Sigmoid colon (tissue), 7 donors: ENCODE measurements at places on chromosomes 13 and 19. TPM values are rescaled to one million over a fixed set of nuclear protein-coding genes. Genes with fewer than 3 reads are reported as not detected.
A peak's percentile ranks its signal among the peaks of the same experiment; 100 is the strongest.

DNA sequence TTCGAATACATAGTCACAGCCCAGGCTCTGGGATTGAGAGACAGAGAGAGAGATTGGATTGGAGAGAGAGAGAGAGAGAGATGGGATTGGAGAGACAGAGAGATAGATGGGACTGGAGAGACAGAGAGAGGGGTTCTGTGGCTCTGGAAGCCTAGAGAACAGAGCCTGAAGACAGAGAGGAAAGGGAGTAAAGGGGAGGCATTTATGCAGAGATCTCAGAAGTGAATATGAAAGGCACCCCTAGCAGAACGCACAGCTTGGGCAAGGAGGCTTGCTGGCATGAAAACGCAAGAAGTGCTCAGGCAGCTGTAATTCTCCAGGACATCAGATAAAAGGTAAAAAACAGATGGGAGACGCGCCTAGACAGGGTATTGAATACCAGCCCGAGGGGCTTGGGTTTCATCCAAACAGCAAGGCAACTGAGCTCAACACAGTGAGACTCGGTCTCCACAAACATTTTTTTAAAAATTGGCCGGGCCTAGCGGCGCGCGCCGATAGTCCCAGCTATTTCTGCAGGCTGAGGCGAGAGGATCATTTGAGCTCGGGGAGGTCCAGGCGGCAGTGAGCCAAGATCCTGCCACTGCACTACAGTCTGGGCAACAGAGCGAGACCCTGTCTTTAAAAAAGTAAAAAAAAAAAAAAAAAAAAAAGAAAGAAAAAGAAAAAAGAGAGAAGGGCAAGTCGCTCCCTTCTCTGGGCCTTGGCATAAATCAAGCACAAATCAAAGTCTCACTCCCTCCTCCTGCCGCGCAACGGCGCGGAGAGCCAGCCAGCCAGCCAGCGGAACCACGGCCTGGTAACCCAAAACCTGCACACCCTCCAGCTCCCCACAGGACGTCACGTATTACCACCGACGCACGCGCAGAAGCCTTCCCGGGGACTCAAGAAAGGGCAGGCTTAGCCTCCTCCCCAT lies 774 bp upstream of the PPP2R1A start:
- no peaks in the 10 kb centered on the region for H3K27me3 ChIP-seq
- H3K27ac ChIP-seq: peak overlapping the region; percentile 89
- peak overlapping the region; percentile 44 for H3K4me3 ChIP-seq
- H3K36me3 ChIP-seq: no peaks in the 10 kb centered on the region

- H3K4me1 ChIP-seq: peaks cover 3% of the 10 kb centered on the region
- H3K4me3 ChIP-seq: no peak overlapping the region
- H3K27me3 ChIP-seq: no peaks in the 10 kb centered on the region
- no peak for DNase-seq
These were observed 6.1 kb upstream of the FXYD3 start for GRCh38 chr19:35109395-35110112.

- H3K36me3 ChIP-seq: no peaks in the 10 kb centered on the region
- no peaks in the 10 kb centered on the region for H3K4me1 ChIP-seq
- no peak for DNase-seq
- H3K27me3 ChIP-seq: no peaks in the 10 kb centered on the region
These were observed 755 bp upstream of the ZNF726 start for GRCh38 chr19:23913931-23914330.

- no peak for DNase-seq
- H3K4me1 ChIP-seq: peaks cover 18% of the 10 kb centered on the region
- no peaks in the 10 kb centered on the region for H3K36me3 ChIP-seq
- peak overlapping the region; percentile 78 for H3K4me3 ChIP-seq
- no peaks in the 10 kb centered on the region for H3K27me3 ChIP-seq
- H3K27ac ChIP-seq: peak overlapping the region; percentile 79
These were observed 625 bp downstream of the ZNF709 start for GRCh38 chr19:12484011-12484370.

DNA sequence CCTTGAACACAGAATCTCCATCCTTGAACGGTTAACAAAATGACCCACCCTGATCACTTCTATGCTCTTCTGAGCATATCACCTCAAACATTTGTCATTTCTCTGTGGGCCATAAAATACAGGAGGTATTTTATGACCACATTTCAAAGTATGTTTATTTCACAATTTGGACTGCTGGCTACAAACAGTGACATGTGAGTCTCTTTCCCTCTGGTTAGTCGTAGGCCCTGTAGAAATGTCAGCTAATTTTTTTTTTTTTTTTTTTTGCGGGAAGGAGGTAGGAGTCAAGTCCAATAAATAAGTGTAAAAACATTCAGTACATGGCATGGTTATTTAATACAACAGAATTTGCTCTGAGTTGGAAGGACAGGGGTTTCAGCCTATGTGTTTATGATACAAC lies 70.7 kb downstream of the FOXO1 start:
- no peak overlapping the region for H3K27ac ChIP-seq
- no peak overlapping the region for H3K4me3 ChIP-seq
- no peaks in the 10 kb centered on the region for H3K36me3 ChIP-seq
- peaks cover 61% of the 10 kb centered on the region for H3K4me1 ChIP-seq

GRCh38 chr19:49514151-49514550 lies 1.7 kb downstream of the FCGRT start:
- no peaks in the 10 kb centered on the region for H3K36me3 ChIP-seq
- H3K4me1 ChIP-seq: peaks cover 29% of the 10 kb centered on the region
- no peak for DNase-seq

The CEACAM8 gene
- total RNA-seq: not detected

GRCh38 chr13:63085851-63086250 lies 1670.2 kb upstream of the PCDH20 start:
- no peaks in the 10 kb centered on the region for H3K27me3 ChIP-seq
- no peak overlapping the region for H3K4me3 ChIP-seq
- no peak overlapping the region for H3K27ac ChIP-seq
- H3K36me3 ChIP-seq: no peaks in the 10 kb centered on the region
- H3K4me1 ChIP-seq: peaks cover 5% of the 10 kb centered on the region
- no peak for DNase-seq

The UPK1A gene
- 0.55 TPM for total RNA-seq

The ZNF136 gene
- total RNA-seq: 9.2 TPM

DNA sequence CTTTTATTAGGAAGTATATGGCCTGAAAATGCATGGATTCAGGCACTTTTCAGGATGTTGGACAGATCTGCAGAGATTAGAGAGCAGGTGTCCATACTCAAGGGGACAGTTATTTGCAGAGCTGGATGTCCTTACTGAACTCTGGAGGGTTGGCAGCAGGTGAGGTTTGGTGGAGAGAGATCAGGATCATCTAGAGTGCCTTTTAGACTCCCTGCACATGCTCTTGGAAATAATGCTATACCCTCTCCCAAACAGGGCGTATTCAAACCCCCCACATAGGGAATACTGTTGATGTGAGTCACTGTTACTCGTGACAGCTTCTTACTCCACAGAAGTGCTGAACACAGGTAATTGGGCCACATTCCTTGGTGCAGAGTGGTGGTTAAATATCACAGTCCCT lies 725.7 kb upstream of the SGCG start:
- no peaks in the 10 kb centered on the region for H3K27me3 ChIP-seq
- DNase-seq: no peak
- no peaks in the 10 kb centered on the region for H3K36me3 ChIP-seq
- no peak overlapping the region for H3K4me3 ChIP-seq
- H3K4me1 ChIP-seq: no peaks in the 10 kb centered on the region

The URI1 gene
- total RNA-seq: 69.2 TPM

The C19orf67 gene
- not detected for total RNA-seq

The SERP2 gene
- total RNA-seq: 6.9 TPM

The ZNF90 gene
- total RNA-seq: 4.4 TPM

GRCh38 chr19:42488783-42489521 lies 39.3 kb downstream of the CEACAM1 start:
- no peak overlapping the region for H3K4me3 ChIP-seq
- no peaks in the 10 kb centered on the region for H3K36me3 ChIP-seq
- no peaks in the 10 kb centered on the region for H3K4me1 ChIP-seq
- DNase-seq: no peak
- no peak overlapping the region for H3K27ac ChIP-seq

The GARRE1 gene
- 11.1 TPM for total RNA-seq

The ATP8B3 gene
- 0.68 TPM for total RNA-seq

The TMEM143 gene
- total RNA-seq: 5.4 TPM

GRCh38 chr13:30847650-30848307 lies 58.3 kb upstream of the MEDAG start:
- no peak overlapping the region for H3K4me3 ChIP-seq
- no peak for DNase-seq
- H3K27me3 ChIP-seq: no peaks in the 10 kb centered on the region
- H3K4me1 ChIP-seq: no peaks in the 10 kb centered on the region

GRCh38 chr13:113774177-113775107 lies 15.4 kb downstream of the TMEM255B start:
- no peaks in the 10 kb centered on the region for H3K36me3 ChIP-seq
- H3K27ac ChIP-seq: no peak overlapping the region
- peaks cover 6% of the 10 kb centered on the region for H3K27me3 ChIP-seq
- DNase-seq: no peak

DNA sequence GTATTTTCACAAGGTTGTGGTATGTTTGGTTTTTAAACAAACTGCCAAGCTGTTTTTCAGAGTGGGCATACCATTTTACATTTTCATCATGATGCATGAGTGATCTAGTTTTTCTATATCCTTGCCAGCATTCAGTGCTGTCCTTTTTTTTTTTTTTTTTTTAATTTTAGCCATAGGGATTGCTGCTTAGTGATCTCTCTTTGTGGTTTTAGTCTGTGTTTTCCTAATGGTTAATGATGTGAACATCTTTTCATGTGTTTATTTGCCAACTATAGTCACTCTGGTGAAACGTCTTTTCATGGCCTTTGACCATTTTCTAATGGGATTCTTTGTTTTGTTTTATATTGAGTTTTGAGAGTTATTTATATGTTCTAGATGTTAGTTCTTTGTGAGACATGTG lies 59.7 kb downstream of the SHISA2 start:
- H3K27me3 ChIP-seq: no peaks in the 10 kb centered on the region
- DNase-seq: no peak
- H3K27ac ChIP-seq: no peak overlapping the region
- no peaks in the 10 kb centered on the region for H3K36me3 ChIP-seq

The CACNG6 gene
- total RNA-seq: not detected

GRCh38 chr13:26425443-26426358 lies 131.8 kb upstream of the WASF3 start:
- H3K4me3 ChIP-seq: no peak overlapping the region
- peaks cover 73% of the 10 kb centered on the region for H3K4me1 ChIP-seq
- H3K36me3 ChIP-seq: no peaks in the 10 kb centered on the region
- no peaks in the 10 kb centered on the region for H3K27me3 ChIP-seq

GRCh38 chr19:12766051-12766521 lies 9.3 kb downstream of the HOOK2 start:
- no peaks in the 10 kb centered on the region for H3K27me3 ChIP-seq
- H3K4me1 ChIP-seq: no peaks in the 10 kb centered on the region
- H3K36me3 ChIP-seq: no peaks in the 10 kb centered on the region
- DNase-seq: peak; percentile 93
- H3K27ac ChIP-seq: peak overlapping the region; percentile 55
- H3K4me3 ChIP-seq: peak overlapping the region; percentile 54

DNA sequence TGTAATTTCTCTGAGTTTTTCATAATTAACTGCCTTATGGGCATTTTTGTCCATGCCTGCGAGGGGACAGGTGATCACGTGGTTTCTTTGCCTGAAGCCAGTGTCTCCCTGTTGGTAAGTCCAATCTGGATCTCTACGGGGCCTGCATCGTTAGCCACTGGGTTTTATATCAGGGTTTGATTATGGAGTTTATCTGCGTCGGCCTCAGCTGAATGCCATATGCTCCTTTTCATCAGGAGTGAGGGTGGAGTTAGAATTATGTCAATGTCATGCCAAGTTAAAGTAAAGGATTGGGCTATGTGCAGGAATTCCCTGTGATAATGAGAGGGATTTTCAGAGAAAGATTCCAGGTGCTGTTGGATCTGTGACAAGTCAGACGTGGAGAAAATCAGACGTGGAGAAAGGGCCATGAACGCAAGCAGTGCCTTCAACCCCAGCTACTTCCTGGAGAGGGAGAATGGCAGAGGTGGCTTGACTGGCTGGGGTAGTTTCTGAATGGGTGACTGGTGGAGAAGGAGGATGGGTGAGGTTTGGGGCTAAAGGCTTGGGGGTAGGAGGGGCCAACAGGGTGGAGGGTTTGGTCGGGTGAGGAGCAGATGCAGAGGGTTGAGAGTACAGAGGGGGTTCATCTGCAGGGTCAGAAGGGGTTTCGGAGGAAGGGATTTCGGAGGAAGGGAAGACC lies 24.3 kb downstream of the TMEM255B start:
- no peaks in the 10 kb centered on the region for H3K36me3 ChIP-seq
- no peaks in the 10 kb centered on the region for H3K27me3 ChIP-seq
- H3K4me1 ChIP-seq: no peaks in the 10 kb centered on the region
- no peak overlapping the region for H3K27ac ChIP-seq
- no peak for DNase-seq

GRCh38 chr13:42102961-42103865 lies 54.8 kb downstream of the DGKH start:
- H3K36me3 ChIP-seq: no peaks in the 10 kb centered on the region
- H3K27me3 ChIP-seq: no peaks in the 10 kb centered on the region
- H3K27ac ChIP-seq: no peak overlapping the region
- no peak for DNase-seq
- H3K4me1 ChIP-seq: peaks cover 5% of the 10 kb centered on the region
